ENCODE measurements at places on chromosomes 1 and 21.

DNA sequence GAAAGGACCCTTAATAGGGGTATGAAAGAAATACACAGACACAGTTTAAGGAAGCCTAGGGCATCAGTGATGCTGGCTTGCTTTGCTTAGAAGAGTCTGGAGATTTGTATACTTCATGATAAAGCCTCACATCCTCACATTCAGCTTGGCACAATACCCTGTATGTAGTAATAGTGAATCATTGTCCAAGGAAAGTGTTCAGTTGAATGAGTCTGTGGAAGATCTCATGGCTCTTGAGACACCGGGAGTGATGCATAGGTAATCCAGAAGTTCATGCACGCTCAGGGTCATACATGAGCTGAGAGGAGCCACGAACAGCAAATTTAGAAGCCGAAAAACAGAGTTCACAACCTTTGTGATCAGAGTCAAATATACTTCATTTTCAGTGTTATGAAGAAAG lies 537.2 kb upstream of the TMPRSS15 start:
- DNase-seq, result no peak

GRCh38 chr1:117695796-117696490 lies 90.1 kb downstream of the TENT5C start:
- no peak for DNase-seq

GRCh38 chr1:198054510-198054909 lies 102.3 kb upstream of the NEK7 start:
- no peak for DNase-seq

- peak; percentile 28 for DNase-seq
Observed at GRCh38 chr1:110084227-110085078, 14.0 kb upstream of the ALX3 start.

DNA sequence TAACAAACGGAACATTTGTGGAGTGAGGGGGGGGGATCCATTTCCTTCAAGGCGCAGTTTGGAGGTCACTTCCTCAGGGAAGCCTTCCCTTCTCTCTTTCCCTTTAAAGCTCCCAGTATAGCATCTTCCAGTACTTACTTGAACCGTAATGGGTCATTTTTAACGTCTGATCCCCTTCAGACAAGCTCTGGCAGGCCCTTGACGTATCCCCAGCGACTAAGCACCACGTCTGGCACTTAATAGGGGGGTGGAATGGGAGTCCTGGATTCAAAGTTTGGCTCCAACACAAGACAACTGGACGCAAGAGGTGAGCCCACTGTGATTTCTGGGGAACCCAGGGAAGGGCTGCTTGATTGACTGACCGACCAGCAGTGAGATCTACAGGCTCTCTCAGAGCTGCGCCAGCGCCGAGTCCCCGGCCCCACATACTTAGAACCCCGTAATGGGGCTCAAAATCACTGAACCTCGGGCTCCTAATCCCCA lies 441 bp downstream of the YARS1 start:
- no peak for DNase-seq

- DNase-seq, result no peak
Observed at GRCh38 chr1:161082483-161082882, 6.9 kb downstream of the NECTIN4 start.

GRCh38 chr1:11929849-11930248 lies 3.6 kb upstream of the KIAA2013 start:
- no peak for DNase-seq

- DNase-seq, result no peak
Observed at GRCh38 chr1:55318116-55318817, 103.1 kb upstream of the USP24 start.

DNA sequence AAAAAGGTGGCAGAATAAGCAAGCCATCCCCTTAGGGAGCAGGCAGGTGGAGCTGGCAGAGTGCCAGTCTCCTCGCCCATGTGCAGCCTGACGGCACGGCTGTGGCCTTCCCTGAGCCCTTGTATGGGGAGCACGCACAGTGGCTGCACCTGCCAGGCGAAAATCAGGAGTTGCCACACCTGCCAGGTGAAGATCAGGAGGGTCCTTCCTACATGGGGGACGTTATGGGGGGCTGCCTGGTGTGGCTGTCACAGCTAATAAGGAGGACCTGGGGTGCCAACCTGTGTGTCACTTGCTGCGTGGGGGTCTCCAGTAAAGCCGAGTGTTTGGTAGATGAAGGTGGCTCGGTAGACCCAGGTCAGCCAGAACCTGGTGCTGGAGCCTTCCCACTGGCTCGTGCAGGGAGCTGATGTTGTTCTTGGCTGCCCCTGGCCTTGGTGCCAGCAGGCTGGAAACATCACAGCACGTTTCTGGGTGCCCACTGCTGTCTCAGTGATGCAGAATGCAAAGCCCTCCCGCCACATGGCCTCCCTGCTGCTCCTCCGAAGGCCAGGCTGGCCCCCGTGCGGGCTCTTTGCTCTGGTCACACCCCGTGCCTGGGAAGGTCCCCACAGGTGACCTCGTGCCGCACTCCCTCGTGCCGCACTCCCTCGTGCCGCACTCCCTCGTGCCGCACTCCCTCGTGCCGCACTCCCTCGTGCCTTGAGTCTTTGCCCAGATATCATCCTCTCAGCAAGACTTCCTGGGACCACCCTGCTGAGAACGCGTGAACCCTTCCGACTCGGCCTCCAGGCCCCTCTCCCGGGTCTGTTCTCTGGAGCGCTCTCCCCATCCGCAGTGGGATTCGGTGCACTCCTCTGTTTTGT lies 55.4 kb downstream of the SLC37A1 start:
- no peak for DNase-seq

DNA sequence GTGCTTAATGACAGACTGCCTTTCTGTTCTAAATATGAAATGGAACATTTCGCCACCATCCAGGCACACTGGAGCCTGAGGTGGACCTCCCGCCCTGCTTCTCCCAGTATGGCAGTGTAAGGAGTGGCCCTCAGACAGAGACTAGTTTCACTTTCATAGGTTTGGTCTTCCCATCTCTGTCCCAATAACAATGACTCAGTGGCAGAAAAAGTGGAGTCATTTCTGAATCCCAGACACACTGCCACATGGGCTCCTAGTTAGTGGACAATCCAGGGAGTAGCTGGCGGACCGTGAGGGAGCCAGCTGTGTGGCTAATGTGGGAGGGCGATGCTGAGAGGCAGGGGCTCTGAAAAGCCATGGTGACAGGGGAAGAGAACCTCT lies 95.6 kb upstream of the TSPAN2 start:
- no peak for DNase-seq

GRCh38 chr1:54972436-54972835 lies 8.0 kb upstream of the TMEM61 start:
- no peak for DNase-seq

GRCh38 chr1:213017447-213018273 lies 2.0 kb upstream of the ANGEL2 start:
- no peak for DNase-seq

- no peak for DNase-seq
Observed at GRCh38 chr1:65232461-65232990, 76.8 kb upstream of the DNAJC6 start.

GRCh38 chr1:158931055-158931737 lies at the start of gene PYHIN1:
PYHIN1 (plus strand) TSS chr1:158931552; CDS start chr1:158936911, 5,359 bp downstream.
- no peak for DNase-seq
